ENCODE measurements at places on chromosomes 3 and 15.

DNA sequence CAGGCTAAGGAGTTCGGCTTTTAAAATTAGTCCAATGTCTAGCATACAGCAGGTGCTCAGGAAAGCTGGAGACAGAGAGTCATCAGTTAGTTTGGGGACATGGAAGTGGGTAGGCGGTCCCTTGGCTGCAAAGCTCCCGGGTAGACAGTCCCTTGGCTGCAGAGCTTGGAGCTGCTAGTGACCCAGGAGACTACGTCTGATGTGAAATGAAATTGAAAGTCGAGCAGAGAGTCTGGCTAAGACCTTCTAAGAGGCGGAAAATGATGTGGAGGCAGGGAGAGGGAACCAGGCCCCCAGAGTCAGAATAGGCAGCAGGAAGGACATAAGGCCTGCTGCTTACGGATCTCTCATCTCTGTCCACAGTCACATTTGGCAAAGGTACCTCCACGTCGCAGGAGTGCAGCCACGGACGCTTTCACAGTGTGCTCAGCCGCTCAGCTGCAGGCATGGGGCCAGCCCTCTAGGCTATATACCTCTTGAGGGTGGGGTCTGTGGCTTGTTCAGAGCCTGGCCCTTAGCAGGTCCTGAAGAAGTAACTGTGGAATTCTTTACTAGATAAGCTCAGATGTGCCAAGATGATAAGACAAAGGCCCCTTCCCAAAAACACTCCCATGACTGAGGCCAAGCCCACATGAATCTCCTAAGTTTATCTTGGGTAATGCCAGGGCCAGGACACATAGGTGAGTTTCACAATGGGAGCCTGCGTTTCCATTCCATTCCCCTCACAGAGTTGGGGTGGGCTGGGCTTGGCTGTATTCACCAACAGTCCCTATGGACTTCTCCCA, 131.7 kb downstream of the XXYLT1 start:
- DNase-seq = no peak

GRCh38 chr3:166897811-166898210, 482.3 kb downstream of the ZBBX start:
- DNase-seq = no peak

DNA sequence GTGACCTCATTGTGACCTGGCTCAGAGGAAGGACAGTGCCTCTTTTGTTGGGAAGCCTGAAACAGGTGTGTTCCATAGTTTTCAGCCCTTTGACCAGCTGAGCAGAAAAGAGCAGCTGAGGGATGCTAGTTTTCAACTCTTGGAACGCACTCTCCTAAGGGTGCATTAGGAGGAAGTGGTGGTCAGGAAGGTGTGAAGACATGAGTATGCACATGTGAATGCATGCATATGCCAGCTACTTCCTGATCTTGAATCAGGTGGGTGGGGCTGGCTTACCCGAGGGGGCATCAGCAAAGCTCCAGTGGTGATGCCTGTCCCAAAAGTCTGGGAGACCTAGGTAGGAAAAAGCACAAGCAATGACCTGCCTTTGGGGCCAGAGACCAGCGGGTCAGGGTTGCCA, 23.3 kb upstream of the CEMIP start:
- DNase-seq = no peak

DNA sequence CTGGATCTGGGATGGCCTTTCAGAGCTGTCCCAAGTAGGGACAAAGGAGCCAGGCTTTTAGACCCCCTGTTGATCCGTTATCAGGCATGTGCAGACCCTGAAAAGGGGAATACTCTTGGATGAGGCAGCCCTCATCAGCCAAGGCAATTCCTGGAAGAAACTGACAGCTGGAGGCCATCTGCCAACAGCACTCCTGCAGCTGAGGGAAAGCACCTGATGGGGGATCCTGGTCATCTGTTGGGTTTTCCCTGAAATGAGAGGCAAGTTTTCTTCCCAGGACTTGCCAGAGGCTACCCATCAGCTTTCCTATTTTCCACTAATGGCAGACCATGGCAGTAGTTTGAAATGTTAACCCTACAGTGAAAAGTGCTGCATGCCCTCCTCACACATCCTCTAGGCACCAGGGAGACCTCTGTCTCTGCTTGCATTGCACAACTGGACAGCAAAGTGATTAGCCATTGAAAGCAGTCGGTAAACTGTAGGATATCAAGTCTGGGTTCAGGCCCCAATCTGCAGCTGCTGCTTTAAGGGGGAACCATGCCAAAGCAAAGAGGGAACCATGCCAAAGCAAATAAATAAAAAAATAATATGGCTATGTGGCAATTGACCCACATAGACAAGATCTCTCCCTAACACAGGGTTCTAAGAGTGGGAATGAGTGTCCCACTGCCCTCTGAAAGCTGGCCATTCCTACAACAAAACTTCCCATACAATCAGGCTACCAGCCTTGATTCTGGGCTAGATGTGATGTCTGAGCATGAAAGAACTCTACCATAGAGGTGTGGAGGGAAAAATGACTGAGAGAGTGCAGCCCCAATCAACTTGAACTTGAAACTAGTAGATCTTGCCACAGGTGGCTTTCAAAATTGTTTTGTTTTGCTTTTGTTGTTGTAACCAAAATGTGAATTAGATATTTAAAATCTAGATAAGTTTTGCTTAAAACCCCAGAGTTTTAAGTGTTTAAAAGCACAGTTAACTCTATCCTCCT, 232.0 kb upstream of the STT3B start:
- DNase-seq = no peak

DNA sequence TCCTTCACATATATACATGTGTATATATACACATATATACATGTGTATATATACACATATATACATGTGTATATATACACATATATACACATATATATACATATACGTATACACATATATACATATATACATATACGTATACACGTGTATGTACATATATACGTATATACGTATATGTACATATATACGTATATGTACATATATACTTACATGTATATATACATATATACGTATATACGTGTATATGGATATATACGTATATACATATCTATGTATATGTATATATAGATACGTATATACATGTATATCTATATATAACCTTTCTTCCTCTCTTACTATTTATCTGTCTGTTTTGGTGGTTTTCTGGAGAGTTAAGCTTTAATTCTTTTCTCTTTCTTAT, 114.8 kb downstream of the NR2E3 start:
- no peak for DNase-seq

GRCh38 chr15:51105430-51106016, 10.8 kb upstream of the TNFAIP8L3 start:
- no peak for DNase-seq

DNA sequence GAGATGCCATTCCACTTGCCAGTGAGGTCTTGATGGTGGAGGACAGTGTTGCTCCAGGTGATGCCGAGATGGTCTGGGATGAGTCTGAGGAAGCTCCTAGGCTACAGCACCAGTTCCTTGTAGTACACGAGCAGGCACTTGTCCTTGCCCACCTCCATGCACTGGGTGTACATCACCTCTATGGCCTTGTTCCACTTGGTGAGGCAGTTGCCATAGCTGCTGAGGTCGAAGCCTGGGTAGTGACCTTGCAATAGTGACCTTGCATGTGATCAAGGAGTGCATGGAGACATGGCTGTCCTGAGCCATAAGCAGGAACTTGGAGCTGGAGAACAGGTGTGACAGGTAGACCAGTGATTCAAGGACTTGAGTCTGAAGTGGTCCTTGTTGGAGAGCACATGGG, 47.6 kb downstream of the CDIN1 start:
- DNase-seq = no peak

DNA sequence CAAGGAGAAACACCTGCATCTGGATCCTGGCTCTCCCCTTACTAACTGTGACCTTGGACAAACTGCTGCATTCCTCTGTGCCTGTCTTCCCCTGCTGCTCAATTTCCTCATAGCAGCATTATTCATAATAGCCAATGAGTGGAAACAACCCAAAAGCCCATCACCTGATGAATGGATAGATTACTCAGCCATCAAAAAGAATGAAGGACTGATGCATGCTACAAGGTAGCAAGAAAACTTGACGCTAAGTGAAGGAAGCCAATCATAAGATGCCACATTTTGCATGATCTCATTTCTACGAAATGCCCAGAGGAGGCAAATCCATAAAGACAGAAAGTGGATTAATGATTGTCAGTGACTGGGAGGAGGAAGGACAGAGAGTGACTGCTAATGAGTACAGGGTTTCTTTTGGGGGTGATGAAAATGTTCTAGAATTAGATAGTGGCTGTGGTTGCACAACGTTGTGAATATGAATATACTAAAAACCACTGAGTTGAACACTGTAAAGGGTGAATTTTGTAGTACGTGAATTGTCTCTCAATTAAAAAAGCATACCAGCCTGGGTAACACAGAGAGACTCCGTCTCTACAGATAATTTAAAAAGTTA, 11.2 kb downstream of the IGDCC4 start:
- no peak for DNase-seq

GRCh38 chr3:52317208-52318000, 1.3 kb downstream of the DNAH1 start:
- DNase-seq = peak; percentile 65

- no peak for DNase-seq
These were observed 40.5 kb downstream of the RTP1 start for GRCh38 chr3:187237741-187238140.

GRCh38 chr3:77296527-77296926, 256.6 kb downstream of the ROBO2 start:
- DNase-seq = no peak

- no peak for DNase-seq
These were observed 47.9 kb downstream of the TLE3 start for GRCh38 chr15:70049701-70050301.

- DNase-seq = no peak
These were observed 118.4 kb downstream of the ATG7 start for GRCh38 chr3:11390411-11391131.

- DNase-seq = peak; percentile 17
These were observed 487.2 kb upstream of the ATP11B start for GRCh38 chr3:182305881-182306665.

GRCh38 chr3:58588030-58588614, 10.9 kb upstream of the FAM107A start:
- DNase-seq = no peak

DNA sequence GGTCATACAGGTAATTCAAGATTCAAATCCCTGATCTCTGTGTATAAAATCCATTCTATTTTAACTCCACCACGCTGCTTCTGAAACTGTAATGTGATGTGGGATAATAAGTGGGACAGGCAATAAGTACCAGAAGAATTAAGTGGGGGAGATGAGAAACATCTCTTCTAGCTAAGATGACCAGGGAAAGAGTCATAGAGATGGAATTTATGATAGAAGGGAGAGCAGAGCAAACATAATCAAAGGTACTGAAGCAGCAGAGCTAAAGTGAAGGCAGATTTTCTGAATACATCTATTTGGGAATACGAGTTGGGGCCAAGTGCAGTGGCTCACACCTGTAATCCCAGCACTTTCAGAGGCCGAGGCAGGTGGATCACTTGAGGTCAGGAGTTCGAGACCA, 4.9 kb downstream of the MRPL47 start:
- no peak for DNase-seq

- no peak for DNase-seq
These were observed 344.7 kb downstream of the NEK10 start for GRCh38 chr3:27024493-27024892.

GRCh38 chr15:86312486-86312885, 232.8 kb downstream of the AGBL1 start:
- no peak for DNase-seq

DNA sequence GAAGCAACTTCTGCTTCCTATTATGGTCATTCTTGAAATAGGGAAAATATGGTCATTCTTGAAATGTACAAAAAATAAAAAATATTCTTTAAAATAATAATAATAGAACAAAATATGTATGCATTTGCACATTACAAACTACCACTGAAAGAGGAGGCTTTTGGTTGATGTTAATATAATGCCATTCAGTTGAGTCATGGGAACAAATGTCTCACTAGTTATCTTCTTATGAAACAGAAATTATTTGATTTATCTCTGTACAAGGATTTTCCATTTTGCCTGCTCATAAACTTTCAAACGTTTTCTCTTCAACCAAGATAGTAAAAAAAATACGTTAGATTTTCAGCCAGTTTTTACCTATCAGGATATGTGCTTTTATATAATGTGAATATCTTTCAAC, 1662.7 kb downstream of the OTOL1 start:
- no peak for DNase-seq

DNA sequence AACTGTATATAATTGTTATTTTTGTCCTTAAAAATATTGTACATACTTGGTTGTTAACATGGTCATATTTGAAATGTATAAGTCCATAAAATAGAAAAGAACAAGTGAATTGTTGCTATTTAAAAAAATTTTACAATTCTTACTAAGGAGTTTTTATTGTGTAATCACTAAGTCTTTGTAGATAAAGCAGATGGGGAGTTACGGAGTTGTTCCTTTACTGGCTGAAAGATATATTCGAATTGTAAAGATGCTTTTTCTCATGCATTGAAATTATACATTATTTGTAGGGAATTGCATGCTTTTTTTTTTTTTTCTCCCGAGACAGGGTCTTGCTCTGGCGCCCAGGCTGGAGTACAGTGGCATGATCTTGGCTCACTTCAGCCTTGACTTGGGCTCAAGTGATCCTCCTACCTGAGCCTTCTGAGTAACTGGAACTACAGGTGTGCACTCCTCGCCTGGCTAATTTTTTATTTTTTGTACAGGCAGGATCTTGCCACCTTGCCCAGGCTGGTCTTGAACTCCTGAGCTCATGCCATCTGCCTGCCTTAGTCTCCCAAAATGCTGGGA, 10.7 kb downstream of the NFKBIZ start:
- DNase-seq = no peak

DNA sequence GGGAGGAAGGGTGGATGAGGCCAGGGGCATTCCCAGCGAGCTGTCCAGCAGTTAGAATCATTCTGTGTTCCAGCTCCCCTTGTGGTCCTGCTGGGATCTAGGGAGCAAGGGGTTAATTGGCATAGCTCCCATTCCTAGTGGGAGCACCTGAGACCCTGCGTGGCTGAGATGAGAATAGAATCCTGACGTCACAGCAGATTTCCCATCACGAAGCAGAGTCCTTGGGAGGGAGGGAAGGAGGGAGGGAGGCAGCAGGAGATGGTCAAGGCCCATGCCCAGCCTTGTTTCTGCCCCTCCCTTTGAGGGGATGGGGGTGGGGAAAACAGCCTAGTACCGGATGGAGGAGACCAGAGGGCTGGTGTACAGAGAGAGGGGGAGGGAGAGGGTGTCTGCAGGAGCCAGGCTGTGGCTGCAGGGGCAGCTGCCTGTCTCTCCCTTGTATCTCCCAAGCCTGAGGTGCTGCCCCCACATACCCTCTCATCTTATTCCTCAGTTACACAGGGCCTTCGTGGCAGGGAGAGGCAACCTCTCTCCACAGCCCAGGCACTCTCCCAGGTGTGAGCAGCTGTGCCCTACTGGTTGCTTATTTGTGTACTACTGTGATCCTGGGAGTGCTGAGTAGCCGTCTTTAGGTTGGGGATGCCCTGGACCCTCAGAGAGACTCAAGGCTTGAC, 5.4 kb downstream of the TYRO3 start:
- DNase-seq = peak; percentile 30
